ENCODE measurements at places on chromosomes 5 and 9. TPM values are rescaled to one million over a fixed set of nuclear protein-coding genes. Genes with fewer than 3 reads are reported as not detected.

DNA sequence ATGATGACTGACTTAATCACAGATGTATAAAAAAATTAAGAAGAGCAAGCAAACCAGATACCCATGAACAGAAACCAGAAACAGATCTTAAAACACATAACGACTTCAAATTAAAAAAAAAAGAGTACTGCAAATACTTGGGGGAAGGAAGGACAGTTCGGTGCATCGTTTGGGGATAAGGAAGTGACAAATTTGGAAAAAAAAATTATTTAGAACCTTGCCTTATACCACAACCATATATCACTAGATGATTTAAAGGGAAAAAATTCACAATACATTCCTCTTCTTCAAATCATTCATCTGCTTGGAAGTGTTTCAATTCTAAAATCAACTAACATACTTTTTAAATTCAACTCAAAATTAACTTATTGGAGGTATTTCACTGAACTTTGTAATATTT lies 1038.6 kb upstream of the DMAC1 start:
- no peak for DNase-seq

GRCh38 chr9:82363682-82364081 lies 375.1 kb downstream of the SPATA31D1 start:
- no peak for DNase-seq

NUDT12 gene
- total RNA-seq = 14.1 TPM

GRCh38 chr5:139670369-139671095 lies 22.4 kb downstream of the CXXC5 start:
- no peak for DNase-seq

DNA sequence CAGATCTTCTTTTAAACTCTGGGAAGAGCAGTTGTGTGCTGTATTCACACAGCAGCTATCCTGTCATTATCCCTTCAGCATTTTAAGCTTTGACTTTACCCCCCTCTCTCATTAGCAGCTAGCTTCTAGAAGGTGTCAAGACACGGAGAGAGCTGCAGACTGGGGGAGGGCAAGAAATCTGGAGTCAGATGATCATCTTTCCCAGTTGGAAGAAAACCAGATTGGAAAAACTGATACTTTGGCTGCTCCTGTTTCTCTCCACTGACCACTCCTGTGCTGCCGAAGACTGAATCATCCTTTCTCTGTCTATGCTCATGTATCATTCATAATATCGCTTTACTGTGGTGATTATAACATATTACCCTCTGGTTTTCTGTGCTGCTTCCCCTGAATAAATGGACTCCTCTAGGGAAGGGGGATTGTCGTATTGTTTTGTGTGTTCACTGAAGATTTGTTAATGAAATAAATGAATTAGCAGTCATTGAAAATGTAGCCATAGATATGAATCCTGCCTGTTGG lies 75.1 kb downstream of the SH3GL2 start:
- DNase-seq = no peak

CARTPT gene
- total RNA-seq = not detected

PCDHA9 gene
- total RNA-seq = 0.32 TPM

TMEM250 gene
- 55.5 TPM for total RNA-seq

IL3 gene
- total RNA-seq = not detected

GPR21 gene
- not detected for total RNA-seq

GRCh38 chr5:179199246-179199645 lies 139.1 kb downstream of the ZNF354C start:
- no peak for DNase-seq

DNA sequence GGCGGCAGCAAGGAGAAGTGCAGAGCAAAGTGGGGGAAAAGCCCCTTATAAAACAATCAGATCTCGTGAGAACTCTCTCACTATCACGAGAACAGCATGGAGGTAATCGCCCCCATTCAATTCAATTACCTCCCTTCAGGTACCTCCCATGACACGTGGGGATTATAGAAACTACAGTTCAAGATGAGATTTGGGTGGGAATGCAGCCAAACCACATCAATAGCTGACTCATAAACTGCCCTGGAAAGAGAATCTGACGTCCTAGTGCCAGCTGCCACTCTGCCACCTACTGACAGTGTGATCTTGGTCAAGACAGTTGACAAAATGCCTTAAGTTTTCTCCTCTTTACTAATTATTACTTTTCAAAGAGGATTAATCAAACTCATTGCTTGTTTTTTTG lies 128.3 kb downstream of the GPBP1 start:
- no peak for DNase-seq

- no peak for DNase-seq
Observed at GRCh38 chr5:146906803-146907202, 28.2 kb upstream of the PPP2R2B start.

DNA sequence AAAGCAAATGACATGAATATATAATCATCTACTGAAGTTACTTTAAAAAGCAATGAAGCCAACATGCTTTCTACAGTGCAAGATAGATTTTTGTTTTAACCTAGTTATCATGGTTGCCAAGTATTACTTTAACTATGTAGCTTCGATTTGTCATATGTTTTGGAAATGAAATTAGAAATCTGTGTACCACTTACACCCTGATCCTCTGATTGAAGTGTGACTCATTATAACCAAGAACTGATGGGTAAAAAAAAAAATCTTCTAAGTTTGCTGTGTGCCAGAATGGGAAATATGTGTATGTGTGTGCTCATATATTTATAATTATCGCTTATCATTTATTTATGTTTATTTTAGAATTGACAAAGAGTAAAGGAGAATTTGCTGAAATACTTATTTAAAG lies 9.1 kb upstream of the CDC42SE2 start:
- no peak for DNase-seq

DNA sequence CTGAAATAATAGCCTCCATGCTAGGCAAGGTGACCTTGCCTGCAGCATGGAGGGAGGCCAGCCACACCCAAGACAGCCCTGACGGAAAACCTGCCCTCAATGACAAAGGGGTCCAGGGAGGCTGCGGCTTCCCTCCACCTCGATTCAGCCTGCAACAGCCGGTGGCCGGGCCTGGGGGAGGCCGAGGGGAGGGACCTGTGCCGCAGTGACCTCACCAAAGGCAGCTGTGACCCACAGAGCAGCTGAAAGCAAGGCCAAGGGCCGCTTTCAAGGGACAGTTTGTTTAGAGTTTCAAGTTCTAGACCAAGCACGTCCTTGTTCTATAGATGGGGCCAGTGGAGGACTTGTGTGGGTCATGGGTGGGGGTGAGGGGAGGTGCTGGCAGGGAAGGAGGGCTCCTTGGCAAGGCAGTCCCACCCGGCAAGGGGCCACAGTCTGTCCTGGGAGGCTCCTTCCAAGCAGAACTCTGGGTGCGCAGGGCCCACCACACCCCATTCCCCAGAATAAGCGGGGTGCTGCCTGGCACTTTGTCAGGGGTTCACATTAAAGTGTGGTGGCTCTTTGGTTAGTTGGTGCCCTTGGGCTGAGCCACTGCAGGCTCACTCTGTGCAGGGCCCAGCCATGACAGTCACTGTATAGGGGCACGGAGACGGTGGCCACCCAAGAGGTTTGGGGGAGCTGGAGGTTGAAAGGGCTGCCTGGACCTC lies 226.5 kb downstream of the FANCC start:
- no peak for DNase-seq

DNA sequence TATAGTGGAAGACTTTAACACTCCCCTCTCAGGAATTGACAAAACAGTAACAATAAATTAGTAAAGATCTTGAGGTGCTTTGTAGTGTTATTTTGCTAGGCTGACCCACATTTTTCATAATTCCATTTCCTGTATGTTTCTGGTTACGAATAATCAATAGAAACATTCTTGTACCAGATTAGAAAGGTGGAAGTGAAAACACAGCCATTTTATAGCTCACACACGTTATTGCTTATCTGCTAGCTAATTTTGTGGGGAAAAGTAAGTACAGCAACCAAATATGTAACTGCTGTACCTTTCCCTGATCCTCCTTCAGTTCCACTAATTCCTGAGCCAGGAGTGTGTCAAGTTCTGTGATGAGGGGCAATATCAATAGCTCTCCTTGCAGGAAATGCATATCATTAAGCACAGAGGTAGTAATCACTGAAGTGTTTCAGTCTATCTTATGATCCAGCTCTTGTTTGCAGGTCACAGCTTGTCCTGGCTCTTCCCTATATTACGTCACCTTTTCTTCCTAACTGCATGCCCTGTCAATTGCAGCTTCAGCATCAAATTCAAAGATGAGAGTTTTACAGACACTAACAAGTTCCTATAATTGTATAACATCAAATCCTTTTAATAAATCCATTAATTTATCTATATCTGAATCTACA lies 59.4 kb downstream of the MINAR2 start:
- no peak for DNase-seq

- DNase-seq = no peak
Observed at GRCh38 chr5:9251379-9251980, 294.4 kb downstream of the SEMA5A start.

URM1 gene
- total RNA-seq = 31.2 TPM

GRCh38 chr5:104418056-104418455 lies 855.5 kb upstream of the NUDT12 start:
- DNase-seq = no peak

PIP5KL1 gene
- total RNA-seq = 8.6 TPM

SLC46A2 gene
- 20.6 TPM for total RNA-seq

GRCh38 chr5:104757915-104758314 lies 1195.3 kb upstream of the NUDT12 start:
- no peak for DNase-seq

RNF180 gene
- total RNA-seq = 17.6 TPM

- no peak for DNase-seq
Observed at GRCh38 chr9:14440062-14440461, 126.1 kb upstream of the NFIB start.

FOXD4L3 gene
- total RNA-seq = not detected

SPINK4 gene
- total RNA-seq = not detected

GRCh38 chr9:121945281-121945680 lies 147.8 kb downstream of the TTLL11 start:
- DNase-seq = no peak

- no peak for DNase-seq
Observed at GRCh38 chr5:59564895-59565294, 328.6 kb downstream of the PDE4D start.

DNA sequence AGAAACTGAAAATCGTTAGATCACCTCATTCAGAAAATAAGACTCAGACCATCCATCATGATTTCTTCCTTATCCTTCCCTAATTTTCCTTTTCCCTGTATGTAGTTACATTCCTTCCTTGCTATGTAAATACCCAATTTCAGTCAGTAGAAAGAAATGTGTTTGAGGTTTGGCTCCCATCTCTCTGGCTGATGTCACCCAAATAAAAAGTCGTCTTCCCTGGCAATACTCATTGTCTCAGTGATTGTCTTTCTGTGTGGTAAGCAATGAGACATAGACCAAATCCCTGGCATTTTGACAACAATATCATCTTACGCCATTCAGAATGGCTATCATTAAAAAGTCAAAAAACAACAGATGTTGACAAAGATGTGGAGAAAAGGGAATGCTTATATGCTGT lies 303.9 kb upstream of the EDIL3 start:
- no peak for DNase-seq

DNA sequence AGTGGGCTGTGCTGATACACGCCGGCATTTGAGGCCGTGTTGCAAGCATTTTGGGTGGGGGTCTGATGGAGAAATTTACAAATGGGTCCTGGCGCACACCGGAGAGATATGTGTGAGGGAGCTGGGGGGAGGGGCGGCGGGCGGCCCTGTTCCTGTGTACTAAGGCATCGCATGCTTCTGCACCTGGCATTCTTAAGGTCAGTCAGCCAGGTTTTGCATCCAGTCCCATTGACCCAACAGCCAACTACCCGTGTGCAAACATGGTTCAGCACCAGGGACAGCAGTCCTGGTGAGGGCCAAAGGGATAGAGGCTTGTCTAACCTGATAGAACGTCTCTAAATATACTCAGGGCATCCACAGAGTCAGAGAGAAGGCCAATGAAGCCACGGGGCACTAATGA lies 839 bp downstream of the GABRG2 start:
- DNase-seq = no peak

DNA sequence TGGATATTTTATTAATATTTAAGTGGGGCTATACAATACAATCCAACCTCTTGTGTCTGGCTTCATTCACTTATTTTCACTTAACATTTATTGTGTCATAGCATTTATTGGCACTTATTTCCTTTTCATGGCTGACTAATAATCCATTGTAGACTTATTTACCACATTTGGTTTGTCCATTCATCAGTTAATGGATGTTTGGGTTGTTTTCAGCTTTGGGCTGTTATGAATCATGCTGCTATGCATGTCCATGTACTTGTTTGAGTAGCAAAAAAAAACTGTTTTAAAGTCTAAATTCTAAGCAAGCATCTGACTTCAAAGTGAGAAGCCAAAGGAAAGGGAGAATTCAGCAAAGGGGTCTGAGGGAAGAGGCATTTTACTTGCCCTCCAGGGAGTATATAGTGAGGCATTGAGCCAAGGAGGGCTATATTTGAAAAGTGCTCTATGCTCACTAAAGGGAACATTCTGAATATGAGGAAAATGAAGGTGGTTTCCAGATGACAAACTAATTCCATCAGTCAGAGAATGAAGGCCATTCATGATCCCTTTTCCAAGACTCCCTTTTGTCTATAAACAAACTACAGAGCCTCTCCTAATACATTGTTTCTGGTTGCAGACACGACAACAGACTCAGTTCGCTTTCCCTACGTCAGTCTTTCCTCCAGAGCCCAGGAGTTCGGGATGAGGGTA lies 532.8 kb upstream of the KLF4 start:
- no peak for DNase-seq

- no peak for DNase-seq
Observed at GRCh38 chr9:24590432-24590831, 44.7 kb upstream of the IZUMO3 start.

SLC35D2 gene
- total RNA-seq = 20.6 TPM

DNA sequence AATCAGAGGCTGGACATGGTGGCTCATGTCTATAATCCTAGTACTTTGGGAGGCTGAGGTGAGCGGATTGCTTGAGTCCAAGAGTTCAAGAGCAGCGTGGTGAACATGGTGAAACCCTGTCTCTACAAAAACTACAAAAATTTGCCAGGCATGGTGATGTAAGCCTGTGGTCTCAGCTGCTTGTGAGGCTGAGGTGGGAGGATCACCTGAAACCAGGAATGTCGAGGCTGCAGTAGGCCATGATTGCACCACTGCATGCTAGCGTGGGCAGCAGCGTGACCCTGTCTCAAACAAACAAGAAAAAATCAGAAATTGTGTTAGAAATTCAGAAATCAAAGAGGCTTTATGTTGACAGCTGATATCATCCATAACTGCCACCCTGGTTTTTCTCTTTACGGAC lies 21.4 kb downstream of the JMY start:
- DNase-seq = no peak

ROR2 gene
- 3.3 TPM for total RNA-seq

PCDHGA4 gene
- 5.6 TPM for total RNA-seq

Data from suprapubic skin (tissue), 4 donors.